Astrocyte (in vitro differentiated cells and primary cell): ENCODE measurements at places on chromosomes 1 and 21. TPM values are rescaled to one million over a fixed set of nuclear protein-coding genes. Genes with fewer than 3 reads are reported as not detected.
A peak's percentile ranks its signal among the peaks of the same experiment; 100 is the strongest.

- DNase-seq: no peak
Observed at GRCh38 chr1:213585402-213585801, 402.4 kb upstream of the PROX1 start.

GRCh38 chr1:2989976-2990375 is 31.3 kb upstream of the ACTRT2 start:
- no peak for DNase-seq

- no peak for DNase-seq
Observed at GRCh38 chr1:101071470-101071891, 45.9 kb upstream of the DPH5 start.

DNA sequence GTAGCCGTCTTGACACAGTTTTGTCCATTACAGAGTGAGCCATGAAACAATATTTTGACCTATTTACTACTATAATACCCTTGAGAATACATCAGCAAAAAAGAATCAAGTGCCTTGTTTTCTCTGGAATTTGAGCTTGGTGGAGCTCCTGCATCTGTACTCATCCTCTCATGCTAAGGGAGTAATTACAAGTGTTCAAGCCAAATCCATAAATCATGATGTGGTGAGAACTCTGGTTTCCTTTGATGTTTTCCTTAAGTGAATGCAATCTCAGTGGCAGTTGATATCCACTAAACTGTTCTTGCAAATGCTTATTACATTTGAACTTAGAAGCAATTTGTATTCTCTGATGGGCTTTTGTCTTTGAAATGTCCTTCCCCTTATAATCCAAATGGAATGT is 824.6 kb upstream of the TMPRSS15 start:
- DNase-seq: no peak

DNA sequence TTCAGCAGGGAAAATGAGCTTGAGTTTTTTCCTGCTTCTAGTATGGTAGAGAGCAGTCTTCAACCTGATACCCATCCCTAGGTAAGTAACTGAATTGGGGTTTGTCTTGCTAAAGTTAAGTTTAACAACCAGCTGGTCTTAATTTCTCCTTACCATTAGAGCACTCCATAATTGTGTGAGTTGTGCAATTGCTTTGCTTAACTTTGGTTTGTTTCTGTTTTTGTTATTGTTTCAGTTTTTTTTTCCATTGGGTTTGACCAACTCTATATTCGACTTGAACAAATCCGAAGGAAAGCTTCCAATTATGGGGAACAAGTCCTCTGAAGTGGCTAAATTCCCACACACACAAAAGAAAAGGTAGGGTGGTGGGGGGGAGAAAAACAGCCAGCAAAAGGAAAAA is 641.1 kb downstream of the PLA2G4A start:
- no peak for DNase-seq

GRCh38 chr1:155529929-155530328 is 32.7 kb downstream of the ASH1L start:
- no peak for DNase-seq

DNA sequence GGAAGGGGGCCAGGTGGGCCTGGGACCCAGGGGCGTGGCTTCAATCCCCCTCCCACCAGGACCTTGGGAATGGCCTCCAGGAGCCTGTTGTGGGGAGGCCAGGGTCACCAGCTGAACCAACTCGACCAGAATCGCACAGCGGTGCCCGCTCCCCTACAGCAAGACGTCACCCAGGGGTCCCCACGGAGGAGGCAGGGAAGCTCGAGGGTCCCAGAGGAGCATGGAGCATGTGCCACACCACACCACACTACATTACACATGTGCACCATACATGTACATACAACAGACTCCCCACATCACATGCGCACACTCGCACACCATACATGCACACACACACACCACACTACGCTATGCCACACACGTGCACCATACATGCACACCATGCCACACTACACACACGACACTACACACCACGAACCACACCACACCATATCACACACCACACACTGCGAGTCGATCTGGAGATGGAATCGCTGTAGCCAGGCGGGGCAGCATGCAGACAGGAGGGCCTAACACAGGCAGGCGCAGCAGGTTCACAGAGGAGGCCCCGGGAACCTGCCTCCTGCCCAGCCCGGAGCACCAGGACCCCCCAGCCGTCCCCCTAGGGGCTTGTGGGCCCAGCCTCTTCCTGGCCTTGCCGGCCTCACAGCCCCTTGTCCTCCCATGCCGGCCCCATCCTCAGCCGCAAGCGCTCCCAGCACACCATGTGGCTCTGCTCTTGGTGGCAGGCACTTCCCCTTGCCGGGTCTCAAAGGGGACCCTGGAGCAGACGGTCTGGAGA is 596 bp downstream of the ITGB2 start:
- no peak for DNase-seq

DNA sequence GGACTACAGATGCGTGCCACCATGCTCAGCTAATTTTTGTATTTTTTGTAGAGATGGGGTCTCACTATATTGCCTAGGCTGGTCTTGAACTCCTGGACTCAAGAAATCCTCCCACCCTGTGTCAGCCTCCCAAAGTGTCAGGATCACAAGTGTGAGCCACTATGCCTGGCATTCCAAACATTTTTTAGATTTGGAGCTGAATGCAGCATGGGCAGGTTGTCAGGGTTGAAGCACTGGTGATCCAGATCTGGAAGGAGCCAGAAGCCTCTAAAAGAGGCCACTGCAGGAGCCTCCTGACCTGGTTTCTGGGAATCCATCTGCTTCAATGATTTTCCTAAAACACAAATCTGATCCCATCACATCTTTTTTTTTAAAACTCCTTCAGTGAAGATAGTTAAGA is 1.8 kb upstream of the CTPS1 start:
- DNase-seq: peak; percentile 47

DNA sequence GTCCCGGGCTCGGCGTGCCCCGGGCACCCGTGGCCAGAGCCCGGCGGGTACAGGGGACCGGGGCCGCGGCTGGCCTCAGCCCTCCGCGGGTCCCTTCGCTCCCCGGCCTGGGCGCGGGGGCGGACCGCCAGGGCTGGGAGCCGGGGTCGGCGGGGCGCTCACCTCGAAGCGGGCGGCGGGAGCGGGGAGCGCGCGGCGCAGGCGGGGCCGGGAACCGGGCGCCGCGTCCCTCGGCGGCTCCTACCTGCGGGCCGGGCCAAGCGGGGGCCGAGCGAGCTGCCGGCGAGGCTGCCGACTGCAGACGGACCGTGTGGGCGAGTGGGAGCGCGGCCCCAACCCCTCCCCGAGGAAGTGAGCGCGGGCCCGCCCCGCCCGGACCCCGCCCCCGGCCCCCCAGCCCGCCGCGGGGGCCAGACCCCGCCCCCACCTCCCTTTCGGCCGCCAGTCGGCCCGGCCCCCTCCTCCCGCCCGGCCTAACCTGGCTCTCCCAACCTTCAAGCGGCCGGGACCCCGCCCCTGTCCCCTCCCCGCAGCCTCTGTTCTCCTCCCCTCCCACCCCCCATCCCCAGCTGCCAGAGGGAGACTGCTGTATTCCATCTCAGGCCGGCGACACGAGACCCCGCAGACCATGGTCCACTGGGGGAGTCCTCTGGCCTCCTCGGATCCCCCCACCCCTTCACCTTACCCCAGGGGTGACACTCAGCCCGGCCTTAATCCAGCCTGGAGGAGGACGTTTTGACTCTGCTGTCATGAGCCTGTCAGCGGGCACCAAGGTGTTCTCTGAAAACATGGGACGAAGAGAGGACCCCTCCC is at the start of gene FHL3:
Gene FHL3, minus strand, starts transcription at position 320 of the 813 bp plus-strand sequence. CDS start 6,102 bp downstream, outside the sequence.
- peak; percentile 35 for DNase-seq

- DNase-seq: no peak
Observed at GRCh38 chr1:206946261-206946660, at the start of gene PIGR. PIGR (minus strand) TSS chr1:206946466; CDS start chr1:206940531, 5,935 bp downstream.

- no peak for DNase-seq
Observed at GRCh38 chr1:207134581-207134980, 30.5 kb downstream of the C4BPA start.

OR2M7 gene
- total RNA-seq: not detected in 2 replicates

LCE1F gene
- not detected in 2 replicates for total RNA-seq

GJA9 gene
- total RNA-seq: not detected in 2 replicates

PIGC gene
- 17.8 and 19.5 TPM in 2 replicates for total RNA-seq
